ENCODE measurements at places on chromosomes 2 and 18.

GRCh38 chr2:241708879-241709278, 7.0 kb downstream of the ING5 start:
- DNase-seq: no peak

DNA sequence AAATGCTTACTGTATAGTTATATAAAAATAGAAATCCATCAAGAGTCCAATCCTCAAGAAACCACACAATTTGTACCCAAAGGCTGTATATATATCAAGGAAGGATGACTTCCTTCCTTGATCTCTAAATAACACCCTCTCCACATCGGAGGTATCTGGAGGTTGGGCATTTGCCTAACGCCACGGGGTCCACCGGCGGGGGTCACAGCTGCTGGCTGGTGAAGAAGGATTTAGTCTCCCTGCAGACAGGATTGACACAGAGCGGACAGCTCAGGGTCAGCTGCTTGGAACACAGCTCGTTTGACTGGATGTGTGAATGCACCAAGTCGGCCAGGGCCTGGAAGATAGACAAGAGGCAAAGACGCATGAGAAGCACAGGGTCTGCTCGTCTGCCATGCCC, 36.0 kb downstream of the FECH start:
- DNase-seq: no peak

DNA sequence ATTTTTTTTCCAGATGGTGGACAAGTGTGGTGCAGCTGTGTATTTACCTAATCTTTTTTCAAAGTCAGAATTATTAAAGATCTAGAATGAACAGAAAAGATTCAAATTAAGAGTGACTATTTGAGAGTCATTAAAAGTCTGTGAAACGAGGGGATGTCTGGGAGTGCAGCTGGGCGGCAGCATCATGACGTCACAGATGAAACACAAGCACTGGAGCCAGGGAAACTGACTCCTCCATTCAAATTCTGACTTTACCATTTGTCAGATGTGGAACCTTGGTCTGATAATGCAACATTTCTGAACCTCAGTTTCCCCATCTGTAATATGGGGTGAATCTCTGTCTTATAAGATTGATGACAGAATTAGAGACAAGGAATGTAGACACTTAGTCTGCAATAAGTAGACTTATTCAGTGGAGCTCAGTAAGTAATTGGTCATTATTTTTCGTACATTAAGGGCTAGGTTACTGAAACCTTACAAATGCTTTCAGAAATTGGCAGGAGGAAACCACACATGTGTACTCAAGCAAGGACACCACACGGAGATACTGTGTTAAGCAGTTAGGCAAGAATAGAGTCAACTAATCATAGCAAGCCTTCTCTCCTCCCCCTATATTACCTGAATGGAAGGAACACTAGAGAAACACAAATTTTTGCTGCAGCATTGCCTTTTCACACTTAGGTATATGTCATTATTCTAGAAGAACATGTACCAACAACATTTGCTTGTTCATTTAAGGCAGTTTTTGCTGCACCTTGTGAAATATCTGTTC, 27.8 kb upstream of the CXXC1 start:
- no peak for DNase-seq

DNA sequence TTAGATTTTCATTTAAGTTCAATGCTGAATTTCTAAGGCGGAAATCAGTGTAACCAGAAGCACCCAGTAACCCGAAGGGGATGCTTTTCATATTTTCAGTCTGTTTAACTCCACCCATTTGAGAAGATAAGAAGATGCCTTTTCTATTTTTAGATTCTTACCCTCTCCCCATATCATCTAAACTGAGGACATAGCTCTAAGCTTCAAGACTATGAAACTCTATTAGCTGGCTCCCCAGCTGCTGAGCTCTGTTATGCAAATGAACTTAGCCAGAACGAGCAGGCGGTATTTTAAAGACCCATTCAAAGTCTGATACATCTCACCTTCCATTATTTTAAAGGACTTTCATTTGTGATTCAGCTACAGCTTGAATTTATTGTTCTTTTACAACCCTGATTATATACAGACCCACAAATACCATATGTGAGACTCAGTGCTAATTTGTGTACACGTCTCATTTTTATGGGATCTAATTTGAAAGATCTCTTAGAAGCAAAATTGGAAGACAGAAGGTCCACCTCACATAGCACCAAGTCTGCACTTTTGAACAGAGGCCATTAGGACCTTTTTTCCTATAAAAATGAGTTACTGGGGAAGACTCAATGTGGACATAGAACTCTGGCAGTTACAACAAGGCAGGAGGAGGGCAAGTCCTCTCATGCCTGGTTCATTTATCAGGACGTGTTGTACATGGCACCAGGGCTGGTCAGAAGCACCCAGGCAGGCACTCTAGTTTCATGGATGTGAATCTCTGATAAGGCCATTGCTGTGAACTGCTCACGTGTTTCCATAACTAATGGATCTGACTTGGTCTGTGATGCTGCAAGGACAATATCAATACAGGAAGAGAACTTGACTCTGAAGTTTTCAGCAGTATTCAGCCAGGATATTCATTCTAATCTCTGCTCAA, 16.3 kb downstream of the CDC42EP3 start:
- DNase-seq: no peak

DNA sequence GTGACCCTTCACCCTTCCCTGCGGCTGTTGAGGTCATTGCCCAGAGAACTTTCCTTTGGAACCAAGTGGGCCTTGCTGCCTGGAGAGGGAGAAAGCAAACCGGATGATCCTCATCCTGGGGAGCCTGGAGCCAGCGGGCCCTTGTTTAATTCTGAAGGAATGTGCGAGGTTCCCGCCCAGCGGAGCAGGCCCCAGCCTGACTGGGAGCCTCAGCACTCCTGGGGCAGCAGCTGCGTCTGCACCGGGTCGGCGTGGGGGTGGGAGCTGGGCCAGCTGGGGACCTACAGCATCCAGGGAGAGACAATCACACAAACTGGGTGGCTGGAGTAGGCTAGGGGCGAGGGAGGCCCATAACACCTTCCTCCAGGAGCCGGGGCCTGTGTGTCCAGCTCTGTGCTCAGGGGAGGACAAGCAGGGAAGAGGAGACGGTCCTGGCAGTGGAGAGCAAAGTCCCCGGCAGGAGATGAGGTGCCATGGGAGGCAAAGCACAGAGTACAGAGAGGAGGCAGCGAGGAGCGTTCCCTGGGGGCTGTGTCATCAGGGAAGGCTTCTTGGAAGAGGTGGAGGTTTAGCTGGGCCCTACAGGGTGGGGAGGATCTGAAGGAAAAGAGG, 61.9 kb upstream of the HAAO start:
- DNase-seq: no peak

- DNase-seq: no peak
Measured at GRCh38 chr18:8757396-8757997, 52.1 kb downstream of the MTCL1 start.

- no peak for DNase-seq
Measured at GRCh38 chr18:48547531-48547981, 8.7 kb downstream of the CTIF start.

GRCh38 chr2:1497122-1497611, 83.9 kb downstream of the TPO start:
- DNase-seq: no peak

GRCh38 chr2:74779587-74780135, 54.3 kb upstream of the HK2 start:
- no peak for DNase-seq

GRCh38 chr2:231117922-231118613, 6.8 kb downstream of the HTR2B start:
- no peak for DNase-seq

DNA sequence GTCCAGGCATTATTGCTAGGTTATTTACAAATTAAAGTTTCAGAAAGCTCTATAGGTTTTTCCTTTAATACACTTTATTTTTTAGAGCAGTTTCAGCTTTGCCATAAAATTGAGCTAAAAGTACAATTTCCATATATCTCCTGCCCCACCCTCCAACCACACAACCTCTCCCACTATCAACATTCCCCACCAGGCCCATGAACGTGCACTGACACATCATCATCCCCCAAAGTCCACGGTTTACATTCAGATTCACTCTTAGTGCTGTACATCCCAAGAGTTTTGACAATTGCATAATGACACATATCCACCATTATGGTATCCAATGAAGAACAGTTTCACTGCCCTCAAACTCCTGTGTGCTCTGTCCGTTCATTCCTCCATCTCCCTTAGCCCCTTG, 139.4 kb downstream of the NBAS start:
- DNase-seq: no peak

DNA sequence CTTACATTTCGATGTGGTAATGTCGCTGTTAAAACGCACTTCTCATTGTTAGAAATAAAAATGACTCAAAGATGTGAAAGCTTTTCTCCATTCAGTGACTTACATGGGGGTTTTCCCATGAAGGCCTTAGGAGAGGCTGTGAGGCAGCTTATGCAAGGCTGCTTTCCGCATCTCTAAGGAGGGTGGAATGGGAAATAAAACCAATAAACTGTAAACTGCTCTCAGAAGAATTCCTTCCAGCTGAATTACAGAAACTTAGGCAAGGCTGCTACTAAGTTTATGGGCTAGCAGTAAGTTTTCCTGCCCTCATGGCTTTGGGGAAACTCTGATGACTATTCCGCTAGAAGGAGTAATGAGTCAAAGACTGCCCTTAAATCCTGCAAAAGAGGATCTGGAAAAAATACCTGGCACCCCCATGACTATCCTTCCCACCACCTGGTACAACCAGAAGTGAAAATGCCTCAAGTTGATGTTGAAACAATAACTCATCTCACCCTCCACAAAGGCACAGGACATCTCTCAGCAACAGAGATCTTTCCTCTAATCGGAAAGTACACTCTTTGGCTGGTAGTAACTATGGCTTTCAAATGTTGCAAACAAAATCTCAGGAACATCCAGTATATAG, 97.7 kb upstream of the SMAD7 start:
- DNase-seq: no peak

- DNase-seq: no peak
Measured at GRCh38 chr18:44946529-44947113, 265.9 kb downstream of the SETBP1 start.

- DNase-seq: no peak
Measured at GRCh38 chr2:141125432-141125831, 1005.4 kb downstream of the LRP1B start.

GRCh38 chr2:241053576-241054251, 48.4 kb downstream of the MTERF4 start:
- no peak for DNase-seq

DNA sequence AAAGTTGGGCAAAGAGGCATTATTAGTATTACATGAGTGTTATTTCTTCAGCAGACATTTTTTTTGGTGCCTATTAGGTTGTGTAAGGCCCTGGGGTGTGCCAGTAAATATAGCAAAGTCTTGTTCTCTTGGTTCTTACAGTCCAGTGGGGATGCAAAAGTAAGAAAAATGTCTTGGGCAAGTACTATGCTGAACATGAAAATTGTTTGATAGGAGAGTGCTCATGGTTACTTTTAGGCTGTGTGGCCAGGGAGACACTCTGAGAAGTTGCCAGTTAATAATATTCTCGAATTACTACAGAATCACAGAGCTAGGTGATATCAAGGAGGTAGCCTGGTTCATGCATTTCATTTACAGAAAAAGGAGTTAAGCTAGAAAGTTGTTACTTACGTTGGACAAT, 1.9 kb downstream of the AGFG1 start:
- DNase-seq: no peak

DNA sequence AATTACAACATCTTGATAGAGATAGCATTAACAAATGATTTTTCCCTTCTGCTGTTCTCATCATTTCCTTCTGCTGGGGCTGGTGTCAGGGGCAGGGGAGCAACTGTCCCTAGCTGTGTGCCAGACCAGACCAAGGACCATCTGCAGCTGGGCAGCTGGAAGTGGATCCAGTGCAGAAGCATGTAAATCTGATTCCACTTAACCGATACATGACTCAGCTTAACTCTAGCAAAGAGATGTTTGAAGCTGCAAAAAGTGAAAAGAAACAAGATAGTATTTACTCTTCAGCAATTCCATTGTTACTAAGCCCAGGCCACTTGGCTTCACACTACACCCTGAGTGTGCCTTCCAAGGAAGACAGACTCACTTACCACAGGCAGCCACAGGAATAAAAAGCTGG, 151.1 kb downstream of the GALNT1 start:
- DNase-seq: no peak

DNA sequence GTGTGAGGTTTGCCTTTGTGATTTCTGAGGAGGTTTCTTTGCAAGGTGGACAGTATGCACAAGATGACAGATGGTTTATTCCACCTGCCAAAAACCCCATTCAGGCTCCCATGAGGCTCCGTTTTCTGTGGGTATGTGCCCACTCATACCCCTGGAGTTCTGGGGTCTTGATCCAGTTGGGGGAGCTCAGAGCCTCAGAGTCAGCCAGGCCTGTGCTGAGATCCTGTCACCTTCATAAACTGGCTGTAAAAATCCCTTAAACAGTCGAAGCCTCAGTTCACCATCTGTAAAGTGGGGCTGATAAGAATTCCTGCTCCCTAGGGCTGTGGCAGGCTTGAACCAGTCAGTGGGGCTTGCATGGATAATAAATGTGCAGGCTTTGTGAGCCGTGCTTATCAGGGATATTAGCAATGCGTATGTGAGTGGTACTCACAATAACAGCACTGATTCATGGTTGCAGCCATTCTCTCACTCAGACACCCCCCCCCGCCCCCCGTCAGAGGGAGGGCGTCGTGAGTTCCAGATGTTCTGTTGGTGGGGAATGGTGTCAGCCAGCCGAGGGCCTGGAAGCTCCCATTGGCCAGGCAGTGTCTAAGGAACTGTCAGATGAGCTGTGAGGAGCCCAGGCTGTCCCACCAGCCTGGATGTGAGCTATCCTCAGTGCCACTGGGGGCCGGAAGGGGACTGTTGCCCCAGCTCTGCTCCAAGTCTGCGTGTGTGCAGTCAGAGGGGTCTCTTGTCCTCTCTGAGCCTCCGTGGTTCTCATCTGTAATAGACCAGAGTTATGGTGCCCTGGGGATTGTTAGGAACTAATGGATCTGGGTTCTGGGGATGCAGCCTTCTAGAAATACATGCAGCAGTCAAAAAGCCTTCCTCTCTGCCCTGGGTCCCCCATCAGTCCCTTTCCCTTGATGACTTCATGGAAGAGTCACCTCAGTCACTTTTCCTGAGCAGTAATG, 51.7 kb downstream of the KCNIP3 start:
- no peak for DNase-seq

- no peak for DNase-seq
Measured at GRCh38 chr2:74441690-74442482, at the start of gene RTKN. Gene RTKN, minus strand, starts transcription at chr2:74441937. Its CDS starts 121 bp downstream, at chr2:74441816.

DNA sequence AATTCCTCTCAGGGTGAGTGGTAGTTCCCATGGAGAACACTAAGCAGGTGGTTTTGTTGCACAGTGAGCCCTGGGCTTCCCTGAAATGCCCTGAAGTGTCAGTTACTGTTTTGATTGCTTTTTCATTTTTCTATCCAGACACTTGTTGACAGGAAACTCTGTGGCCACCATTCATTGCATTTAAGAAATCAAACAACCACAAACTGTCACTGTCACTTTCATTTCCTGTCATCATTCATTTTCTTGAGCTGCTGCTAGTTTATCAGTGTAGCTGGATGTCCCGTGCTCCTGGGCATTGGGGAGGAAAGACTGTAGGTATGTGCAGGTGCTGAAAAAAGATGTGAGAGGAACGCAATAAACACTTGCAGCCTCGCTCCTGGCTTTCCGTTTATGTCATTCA, 891.6 kb upstream of the ZEB2 start:
- no peak for DNase-seq

- no peak for DNase-seq
Measured at GRCh38 chr2:75246441-75247167, 47.3 kb upstream of the TACR1 start.

- no peak for DNase-seq
Measured at GRCh38 chr2:69693059-69693774, 48.7 kb upstream of the ANXA4 start.

All from nucleus accumbens (tissue), 56 donors.